ENCODE measurements at places on chromosomes 3 and 15.

DNA sequence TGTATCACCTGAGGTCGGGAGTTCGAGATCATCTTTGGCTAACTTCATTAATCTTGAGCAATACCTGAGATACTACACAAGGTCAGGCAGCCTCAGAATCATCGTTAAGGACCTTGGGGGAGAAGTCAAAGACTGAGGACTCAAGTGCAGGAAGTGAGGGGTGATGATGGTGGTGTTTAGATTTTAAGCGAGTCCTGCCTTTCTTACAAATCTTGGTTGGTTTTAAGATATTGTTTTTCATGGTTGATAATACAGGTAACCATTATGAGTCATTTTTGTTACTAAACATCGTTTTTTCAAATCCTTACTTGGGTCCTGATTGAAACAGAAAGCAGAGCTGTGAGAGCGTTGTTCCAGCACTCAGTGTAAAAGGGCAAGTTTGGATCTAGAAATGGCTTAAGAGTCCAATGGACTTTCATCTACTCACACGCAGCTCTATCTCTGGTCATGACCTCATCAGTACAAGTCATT lies 4.1 kb downstream of the RASGRP1 start:
- DNase-seq, result no peak

DNA sequence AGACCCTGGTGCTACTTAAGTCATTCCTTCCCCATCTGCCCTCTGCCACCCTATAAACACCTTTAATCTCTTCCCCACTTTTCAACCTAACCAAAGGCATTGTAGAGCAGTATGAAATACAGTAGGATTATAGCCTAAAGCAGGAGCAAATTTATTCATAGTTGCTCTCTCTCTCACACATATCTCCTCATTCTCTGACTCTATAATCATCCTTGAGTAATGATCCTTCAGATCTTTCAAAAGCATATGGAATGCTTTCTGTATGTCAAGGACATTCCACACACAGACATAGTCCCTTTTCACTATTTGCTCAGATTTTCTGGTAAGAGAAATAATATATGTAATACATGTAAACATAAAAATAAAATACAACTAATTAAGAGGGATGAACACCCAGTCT lies 54.1 kb downstream of the TRPC1 start:
- no peak for DNase-seq

DNA sequence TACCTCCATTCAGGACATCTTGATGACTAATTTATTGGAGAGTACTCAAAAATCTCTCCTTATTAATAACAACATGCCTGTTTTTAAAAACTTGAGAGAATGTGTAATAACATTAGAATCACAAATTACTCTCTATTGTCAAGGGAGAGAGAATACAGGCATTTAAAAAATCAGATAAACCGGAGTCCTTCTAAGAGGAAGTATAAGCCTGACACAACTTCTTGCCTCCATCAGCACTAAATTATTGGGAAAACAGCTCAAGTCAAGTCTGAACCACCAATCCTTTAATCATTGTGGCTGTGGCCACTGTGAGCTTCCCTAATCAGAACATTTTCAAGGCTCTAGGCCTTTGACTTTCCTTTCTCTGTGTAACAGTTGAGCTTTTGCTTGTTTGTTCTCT lies 38.0 kb downstream of the SSR3 start:
- DNase-seq, result no peak

DNA sequence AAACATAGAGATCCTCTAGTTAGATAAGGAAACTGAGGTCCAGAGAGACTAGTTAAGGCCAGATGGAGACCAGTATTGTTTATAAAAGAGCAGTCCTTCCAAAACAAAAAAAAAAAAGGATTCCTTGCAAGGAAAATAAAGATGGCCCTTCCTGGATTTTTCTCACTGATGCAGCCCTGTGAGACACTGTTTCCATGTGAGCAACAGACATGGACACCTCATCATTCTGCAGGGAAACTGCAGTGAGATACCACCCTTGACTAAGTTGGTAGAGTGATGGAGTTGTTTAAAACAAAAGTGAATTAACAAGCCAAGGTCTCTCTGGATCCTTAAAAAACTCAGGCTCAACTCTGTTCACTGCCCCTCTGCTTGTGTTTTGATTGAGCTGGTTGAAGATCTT lies 65.6 kb upstream of the MYZAP start:
- DNase-seq, result no peak

GRCh38 chr3:39378088-39378487 lies 5.1 kb upstream of the SLC25A38 start:
- peak; percentile 59 for DNase-seq

DNA sequence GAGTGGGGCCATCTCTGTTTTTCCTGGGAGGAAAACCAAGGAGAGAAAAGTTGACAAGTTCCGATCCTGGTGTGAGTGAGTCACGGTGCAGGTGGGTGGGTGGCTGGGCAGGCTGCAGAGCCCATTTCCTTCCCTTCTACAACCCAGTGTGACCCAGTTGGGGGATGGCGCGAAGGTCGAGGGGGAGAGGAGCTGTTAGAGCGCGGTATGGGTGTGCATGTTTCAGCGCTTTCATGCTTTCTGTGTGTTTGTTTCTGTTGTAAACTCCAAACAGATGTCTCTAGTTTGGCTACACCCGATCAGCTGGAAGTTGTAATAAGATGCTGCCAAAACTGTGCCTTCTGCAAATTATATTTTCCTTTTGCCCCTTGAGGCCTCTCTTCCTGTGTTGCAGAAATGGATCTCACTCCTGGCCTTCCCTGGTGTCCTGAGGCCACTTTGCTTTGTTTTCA lies 3.8 kb downstream of the FAM43A start:
- DNase-seq, result no peak

DNA sequence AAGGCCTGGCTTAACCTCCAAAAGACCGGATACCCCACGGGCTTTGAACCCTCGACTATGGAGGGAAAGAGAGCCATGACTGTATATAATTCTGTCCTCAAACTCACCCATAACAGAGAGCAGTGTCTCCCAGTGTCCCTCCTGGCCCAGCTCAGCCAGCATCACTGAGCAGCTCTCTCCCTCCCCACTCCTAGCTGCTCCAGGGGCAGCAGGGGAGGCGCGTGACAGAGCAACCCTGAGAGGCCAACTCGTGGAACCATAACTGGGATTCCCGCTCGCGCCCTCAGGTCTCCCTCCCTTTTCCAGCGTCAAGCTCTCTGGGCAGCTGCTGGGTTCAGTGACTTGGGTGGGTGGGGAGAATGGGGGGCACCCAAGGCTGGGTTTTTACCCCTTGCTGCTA lies 561 bp upstream of the CPLX3 start:
- no peak for DNase-seq

- DNase-seq, result no peak
These were observed 183.5 kb downstream of the SUCNR1 start for GRCh38 chr3:152056987-152057386.

GRCh38 chr3:37546876-37547275 lies 314.8 kb upstream of the CTDSPL start:
- no peak for DNase-seq

DNA sequence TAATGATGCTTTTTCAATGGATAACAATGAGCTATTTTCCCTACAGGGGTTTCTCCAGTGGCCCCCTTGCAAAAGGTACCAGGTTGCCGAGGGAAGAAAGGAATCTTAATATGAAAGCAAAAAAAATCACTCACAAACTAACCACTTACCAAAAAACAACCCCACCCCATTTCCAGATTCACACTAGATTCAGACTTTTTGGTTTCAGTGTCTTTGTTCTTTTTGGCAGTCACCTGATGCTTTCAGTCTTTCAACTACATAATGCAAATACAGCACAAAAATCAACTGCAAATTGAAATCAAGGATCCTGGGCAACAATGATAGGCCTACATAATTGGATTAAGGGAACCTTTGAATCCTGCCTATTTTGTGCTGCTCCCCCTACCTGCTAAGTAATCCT lies 71.1 kb upstream of the RAP2B start:
- no peak for DNase-seq

DNA sequence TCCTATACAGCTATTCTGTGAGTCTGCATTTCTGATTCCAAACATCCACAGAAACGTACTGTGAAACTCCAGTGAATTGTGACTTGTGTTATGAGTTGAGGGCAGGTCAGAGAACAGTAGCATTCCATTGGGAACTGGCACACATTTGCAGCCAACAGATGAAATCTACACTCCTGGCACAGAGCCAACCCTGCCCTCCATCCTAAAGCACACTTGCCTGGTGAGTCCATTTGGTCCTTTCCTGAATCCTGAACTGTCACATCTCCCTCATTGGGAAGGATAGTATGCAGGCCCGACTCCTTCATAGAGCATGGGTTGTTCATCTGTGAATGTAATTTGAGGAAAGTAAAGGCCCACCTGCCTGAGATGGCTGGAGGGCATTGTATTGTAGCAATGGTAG lies 314.3 kb upstream of the RASGRP1 start:
- DNase-seq, result no peak

DNA sequence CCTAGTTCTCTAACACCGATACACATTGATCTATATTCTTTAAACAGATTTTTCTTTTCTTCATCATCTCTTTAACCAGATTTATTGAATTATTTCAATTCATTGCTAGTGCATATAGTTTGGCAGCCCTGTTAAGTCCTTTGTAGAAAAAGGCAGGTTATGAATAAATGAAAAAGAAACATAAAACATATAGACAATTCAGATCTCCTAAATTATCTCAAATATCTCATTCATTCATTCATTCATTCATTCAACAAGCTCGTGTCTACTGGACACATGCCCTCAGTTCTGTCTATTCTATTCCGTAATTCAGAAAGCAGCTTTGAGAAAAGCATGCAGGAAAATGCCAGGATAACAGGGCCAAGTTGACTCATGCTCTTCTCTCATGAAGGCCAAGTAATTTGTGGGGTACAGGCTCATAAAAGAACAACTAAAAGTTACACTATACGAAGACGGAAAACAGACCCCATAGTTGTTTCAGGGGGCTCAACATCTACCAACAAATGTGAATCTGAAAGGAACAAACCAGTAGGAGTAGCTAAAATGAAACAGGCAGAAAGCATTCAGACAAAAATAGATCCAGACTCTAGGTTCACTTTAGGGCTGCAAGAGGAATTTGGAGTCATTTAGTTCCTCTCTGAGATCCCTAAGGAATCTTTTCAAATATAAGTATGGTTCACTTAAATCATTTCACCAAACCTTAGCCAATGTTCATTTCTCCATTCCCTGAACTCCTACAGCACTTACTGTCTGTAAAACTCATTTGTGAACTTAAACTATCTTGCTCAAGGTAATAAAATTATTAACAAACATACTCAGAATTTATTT lies 7.5 kb downstream of the ZNF148 start:
- no peak for DNase-seq

- DNase-seq, result no peak
These were observed 123.9 kb downstream of the FEZF2 start for GRCh38 chr3:62249484-62249776.

GRCh38 chr3:10565814-10566213 lies 60.4 kb upstream of the ATP2B2 start:
- no peak for DNase-seq

DNA sequence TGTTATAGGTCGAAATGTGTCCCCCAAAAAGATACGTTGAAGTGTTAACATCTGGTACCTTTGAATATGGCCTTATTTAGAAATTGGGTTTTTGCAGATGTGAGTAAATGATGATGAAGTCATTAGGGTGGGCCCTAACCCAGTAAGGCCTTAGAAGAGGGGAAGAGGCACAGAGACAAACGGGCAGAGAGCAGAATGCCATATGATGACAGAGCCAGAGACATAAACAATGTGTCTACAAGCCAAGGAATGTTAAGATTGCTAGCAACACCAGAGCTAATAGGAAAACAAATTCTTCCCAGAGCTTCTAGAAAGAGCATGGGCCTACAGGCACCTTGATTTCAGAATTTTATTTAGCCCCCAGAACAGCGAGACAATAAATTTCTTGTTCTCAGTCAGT lies 693.1 kb upstream of the NECTIN3 start:
- no peak for DNase-seq

- no peak for DNase-seq
These were observed 332.9 kb upstream of the TGFBR2 start for GRCh38 chr3:30273304-30274072.

DNA sequence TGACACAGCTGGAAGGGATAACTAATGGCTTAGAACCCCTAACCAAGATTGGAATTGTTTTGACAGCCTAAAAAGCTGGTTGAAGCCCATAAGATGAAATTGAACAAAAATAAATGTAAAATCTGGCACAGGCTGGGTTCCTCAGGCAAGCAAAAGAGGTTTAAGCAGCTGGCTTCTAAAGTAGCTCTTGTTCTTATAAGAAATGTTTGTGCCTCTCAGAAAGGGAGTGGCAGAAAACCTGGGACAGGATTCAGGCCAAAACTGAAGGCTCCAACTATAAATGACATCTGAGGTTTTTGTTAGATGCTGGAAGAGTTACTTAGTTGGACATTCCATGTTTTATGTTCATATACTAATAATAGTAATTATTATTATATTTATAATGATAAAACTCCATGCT lies 378.3 kb downstream of the CNTN4 start:
- DNase-seq, result no peak

- no peak for DNase-seq
These were observed 25.5 kb upstream of the CSPG4 start for GRCh38 chr15:75738014-75738646.

GRCh38 chr3:22156868-22157267 lies 405.9 kb upstream of the ZNF385D start:
- no peak for DNase-seq

DNA sequence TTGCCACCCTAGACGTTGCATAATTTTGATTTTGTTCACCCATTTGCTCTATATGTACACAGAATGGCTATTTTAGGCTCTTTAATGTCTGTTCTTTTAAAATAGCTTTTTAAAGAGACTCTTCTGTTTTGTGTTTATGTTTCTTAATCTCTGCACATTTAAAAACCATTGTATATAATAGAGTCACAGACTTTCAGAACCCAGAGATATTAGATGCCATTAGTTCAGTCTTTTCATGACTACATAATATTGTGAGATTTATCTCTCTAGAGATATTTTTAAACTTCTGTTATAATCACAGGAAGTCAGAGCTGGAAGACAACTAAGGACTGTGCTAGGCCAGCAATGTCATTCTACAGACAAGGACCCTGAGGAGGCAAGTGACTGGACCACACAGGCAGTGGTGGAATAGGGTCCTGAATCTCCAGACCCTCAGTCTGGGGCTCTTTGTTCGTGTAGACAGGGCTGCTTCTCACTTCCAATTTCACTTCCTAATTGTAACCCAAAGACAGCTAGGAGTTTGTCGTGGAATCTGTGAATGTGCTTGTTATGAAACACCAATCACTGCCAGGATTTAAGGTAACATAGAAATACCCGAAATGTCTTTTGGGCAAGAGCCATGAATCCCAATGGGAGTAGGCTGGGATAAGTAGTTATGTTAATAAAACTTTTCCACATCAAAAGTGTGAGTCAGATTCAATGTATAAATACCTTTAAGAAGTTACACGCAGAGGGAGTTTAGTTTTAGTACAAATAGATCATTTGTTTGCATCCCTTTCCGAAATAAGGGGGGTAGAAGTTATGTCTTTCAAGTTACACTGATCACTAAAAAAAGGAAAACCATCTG lies 165.2 kb upstream of the ROPN1 start:
- DNase-seq, result no peak

DNA sequence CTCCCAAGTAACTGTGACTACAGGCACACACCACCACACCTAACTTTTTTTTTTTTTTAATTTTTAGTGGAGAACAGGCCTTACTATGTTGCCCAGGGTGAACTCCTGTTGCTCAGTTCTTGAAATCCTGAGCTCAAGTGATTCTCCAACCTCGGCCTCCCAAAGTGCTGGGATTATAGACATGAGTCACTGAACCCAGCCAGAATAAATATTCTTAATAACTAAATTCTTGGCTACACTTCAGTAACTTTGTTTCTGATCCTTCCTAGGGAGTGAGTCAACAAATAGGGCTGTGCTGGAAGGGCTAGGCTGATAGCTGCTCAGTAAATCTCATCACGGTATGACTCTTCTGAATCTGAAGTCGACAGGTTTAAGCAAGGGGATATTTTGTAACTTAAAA lies 56.6 kb downstream of the P3H2 start:
- no peak for DNase-seq

- no peak for DNase-seq
These were observed 9.2 kb downstream of the SH2D7 start for GRCh38 chr15:78101423-78102105.

All from CD4-positive, alpha-beta T cell treated with Interleukin-15 for 1 hour (primary cell).